ENCODE measurements at places on chromosomes 3 and 15.

- no peak for DNase-seq
These were observed 676.2 kb downstream of the NAALADL2 start for GRCh38 chr3:175535351-175535750.

GRCh38 chr3:72791161-72791560 is 57.1 kb downstream of the SHQ1 start:
- DNase-seq = no peak

- no peak for DNase-seq
These were observed 2.1 kb upstream of the PTPRG start for GRCh38 chr3:61559136-61559731.

GRCh38 chr3:184335661-184336546 is 1.5 kb upstream of the FAM131A start:
- DNase-seq = no peak

- DNase-seq = no peak
These were observed 113.7 kb downstream of the LRIG1 start for GRCh38 chr3:66386925-66387650.

GRCh38 chr15:77622209-77622933 is 10.3 kb downstream of the LINGO1 start:
- DNase-seq = no peak

GRCh38 chr15:91534976-91535375 is 318.5 kb upstream of the SLCO3A1 start:
- DNase-seq = no peak

- DNase-seq = no peak
These were observed 48.7 kb downstream of the SETMAR start for GRCh38 chr3:4351872-4352271.

DNA sequence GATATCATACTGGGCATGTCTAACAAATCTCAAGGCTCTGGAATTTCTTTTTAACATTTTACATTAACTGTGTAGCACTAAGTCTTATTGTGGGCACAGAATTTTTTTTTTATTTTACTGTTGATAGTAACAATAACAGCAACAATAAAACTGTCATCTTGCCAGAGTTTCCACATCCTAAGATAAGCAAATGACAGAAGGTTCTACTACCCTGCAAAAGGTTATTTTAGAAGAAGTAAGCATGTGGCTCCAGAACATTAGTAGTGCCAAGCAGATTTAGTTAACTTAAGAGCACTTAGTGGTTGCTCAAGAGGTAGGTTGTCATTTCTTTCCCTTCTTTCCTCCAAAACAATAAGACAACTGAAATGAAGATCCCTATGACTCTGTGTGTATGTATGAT is 743.0 kb upstream of the CBLB start:
- DNase-seq = no peak

- DNase-seq = peak; percentile 50
These were observed 58.7 kb downstream of the CHSY1 start for GRCh38 chr15:101193120-101193644.

- no peak for DNase-seq
These were observed 58.8 kb upstream of the GOLGA8A start for GRCh38 chr15:34496207-34496995.

DNA sequence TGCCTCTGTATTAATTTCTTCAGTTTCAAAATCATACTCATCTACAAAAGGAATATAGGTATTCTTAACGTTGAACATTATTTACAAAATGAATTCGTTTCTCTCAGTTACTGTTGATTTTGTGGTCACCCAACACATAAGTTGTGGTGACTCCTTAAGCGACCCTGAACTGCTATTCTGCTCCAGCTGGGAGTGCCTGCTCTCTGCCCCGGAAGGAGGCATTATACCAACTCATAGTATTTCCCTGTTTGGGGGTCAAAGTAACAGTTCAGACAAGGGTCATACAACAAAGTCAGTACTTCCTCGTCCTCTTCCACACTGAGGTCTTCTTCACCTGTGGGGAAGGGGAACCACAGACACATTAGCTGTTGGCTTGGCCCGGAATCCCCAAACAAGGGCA is 75.7 kb upstream of the FAM3D start:
- DNase-seq = no peak

- no peak for DNase-seq
These were observed 309.9 kb upstream of the THBS1 start for GRCh38 chr15:39270934-39271333.

GRCh38 chr15:67841513-67841762 is 1.6 kb upstream of the RNU6-1 start:
- no peak for DNase-seq

DNA sequence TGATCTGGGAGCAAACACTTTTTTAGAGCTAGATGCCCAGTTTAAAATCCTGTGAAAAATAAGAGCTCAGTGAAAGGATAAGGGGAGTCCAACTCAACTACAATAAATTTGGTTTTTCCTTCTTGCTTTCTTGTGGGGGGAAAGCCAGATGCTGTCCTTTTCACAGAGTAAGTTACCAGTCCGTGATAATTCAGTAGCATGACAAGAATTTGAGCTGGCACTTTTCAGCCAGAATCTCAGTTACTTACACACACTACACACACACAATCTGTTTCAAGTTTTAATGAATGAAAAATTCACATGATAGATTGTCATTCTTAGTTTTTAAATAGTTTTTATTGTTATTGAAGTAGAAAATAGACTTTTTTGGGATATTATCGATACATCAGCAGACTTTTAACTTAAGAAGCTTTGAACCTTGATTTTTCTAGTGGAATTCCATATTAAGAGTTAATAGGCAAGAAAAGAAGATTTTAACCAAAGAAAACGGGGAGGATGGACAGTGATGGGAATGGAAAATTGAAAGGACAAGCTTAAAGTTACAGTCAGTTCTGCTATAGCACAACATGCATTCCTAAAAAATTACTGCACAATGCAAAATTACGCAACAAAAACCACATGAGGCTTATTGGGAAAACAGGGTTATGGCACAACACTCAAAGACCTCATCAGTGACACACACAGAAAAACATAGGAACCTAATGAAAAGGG is 47.0 kb downstream of the PSMD6 start:
- no peak for DNase-seq

- no peak for DNase-seq
These were observed 64.2 kb upstream of the GLCE start for GRCh38 chr15:69096196-69096595.

GRCh38 chr15:65249641-65250040 is 37.0 kb downstream of the PARP16 start:
- no peak for DNase-seq

DNA sequence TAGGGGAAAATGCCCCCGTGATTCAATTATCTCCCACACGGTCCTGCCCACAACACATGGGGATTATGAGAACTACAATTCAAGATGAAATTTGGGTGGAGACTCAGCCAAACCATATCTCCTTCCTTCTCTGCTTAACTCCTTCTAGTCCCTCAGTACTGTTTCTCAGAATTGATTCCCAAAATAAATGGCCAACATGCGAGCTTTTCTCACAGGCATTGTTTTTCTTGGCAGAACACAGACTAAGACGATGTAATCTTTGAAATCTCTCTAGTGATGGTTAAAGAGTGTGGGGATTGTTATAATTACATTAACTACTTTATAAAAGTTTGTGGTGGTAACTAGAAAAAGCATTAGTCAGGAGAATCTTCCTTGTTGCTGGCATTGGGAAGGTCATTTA is 366.5 kb downstream of the LPP start:
- DNase-seq = no peak

DNA sequence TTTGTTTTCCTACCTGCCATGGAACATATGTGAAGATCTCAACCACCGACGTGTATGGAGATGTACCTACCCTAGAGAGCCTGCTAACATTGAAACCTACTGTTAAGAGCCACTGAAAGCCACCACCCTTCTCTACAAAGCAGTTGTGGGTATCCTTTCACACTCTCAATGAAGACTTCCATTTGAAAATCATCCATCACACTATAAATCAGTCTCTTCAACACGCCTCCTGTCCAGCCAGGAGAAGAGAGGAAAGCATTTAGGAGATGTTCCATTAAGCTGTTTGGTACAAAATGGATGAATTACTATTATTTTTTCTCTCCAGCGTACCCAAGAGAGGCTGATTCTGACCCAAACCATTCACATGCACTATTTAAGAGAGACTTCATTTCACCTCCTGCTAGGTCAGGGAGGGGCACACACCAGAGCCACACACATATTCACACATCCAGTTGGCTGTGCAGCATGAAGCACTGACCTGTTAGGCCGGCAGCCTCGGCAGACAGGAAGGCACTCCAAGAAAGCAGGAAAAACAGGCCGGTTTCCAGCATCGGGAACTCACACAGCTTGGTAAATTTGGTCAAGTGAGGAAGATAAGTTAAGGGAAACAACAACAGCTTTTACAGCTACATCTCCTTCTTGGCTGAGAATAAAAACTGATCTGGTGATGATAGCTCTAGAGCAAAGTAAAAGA is 274.5 kb downstream of the SLC9A9 start:
- no peak for DNase-seq

DNA sequence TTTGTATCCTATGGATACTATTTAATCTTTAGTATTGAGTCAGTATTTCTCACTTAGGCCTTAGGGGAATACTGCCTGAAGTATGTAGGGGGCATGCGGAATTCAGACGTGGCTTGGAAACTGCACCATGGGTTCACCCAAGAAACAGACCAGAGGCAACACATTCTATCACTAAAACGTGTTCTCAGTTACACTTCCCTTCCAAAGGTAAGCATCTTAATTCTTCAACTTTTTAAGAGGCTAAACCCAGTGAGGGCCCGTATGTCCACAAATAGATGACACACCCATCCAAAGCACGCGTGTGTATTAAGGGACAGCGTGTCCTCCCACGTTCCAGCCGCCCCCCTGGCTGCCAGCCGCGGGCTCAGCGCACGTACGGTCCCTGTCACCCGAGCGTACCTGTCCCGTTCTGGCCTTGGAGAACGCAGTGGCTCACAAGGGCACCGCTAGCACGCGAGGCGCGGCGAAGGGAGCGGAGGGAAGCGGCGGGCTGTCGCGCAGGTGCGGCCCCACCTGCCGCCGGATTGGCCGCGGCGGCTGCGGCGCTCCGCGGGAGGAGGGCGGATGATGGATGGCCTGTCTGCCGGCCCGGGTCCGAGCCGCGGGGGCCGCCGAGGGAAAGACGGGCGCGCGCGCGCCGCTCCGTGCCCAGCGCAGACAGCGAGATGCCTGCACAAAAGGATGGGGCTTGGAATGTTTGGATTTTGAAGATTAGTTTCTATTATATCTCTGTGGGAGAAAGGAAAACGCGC is 1003.9 kb upstream of the NR2F2 start:
- DNase-seq = no peak

- DNase-seq = no peak
These were observed 157.9 kb downstream of the FAM43A start for GRCh38 chr3:194843556-194843955.

- DNase-seq = no peak
These were observed 521.2 kb downstream of the FOXP1 start for GRCh38 chr3:71062037-71062932.

GRCh38 chr15:101110681-101111569 is 140.9 kb downstream of the CHSY1 start:
- no peak for DNase-seq

DNA sequence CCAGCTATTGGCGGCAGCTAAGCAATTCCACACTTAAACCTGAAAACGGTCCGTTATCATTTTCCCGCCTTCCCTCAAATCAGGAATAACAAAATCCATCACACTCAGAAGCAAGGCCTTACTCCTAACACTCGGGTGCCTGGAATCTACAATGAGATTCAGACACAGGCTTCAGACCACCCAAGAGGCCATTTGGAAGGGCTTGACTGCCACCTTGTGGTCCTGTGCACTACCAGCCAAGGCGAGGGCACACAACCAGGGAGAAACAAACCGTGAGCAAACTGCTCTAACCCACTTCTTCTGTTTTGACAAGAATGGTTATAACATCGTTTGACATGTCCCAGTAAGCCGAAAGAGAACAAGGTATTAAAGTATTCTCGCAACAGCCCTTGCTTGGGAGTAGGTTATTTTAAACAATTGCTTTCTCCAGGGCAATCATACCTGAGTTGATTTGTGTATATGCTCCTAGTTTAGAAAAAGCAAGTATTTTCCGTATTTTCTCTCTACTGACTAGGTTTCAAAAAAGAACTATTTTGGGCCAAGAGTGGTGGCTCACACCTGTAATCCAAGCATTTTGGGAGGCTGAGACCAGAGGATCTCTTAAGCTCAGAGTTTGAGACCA is 40.1 kb upstream of the TAFA4 start:
- DNase-seq = no peak

DNA sequence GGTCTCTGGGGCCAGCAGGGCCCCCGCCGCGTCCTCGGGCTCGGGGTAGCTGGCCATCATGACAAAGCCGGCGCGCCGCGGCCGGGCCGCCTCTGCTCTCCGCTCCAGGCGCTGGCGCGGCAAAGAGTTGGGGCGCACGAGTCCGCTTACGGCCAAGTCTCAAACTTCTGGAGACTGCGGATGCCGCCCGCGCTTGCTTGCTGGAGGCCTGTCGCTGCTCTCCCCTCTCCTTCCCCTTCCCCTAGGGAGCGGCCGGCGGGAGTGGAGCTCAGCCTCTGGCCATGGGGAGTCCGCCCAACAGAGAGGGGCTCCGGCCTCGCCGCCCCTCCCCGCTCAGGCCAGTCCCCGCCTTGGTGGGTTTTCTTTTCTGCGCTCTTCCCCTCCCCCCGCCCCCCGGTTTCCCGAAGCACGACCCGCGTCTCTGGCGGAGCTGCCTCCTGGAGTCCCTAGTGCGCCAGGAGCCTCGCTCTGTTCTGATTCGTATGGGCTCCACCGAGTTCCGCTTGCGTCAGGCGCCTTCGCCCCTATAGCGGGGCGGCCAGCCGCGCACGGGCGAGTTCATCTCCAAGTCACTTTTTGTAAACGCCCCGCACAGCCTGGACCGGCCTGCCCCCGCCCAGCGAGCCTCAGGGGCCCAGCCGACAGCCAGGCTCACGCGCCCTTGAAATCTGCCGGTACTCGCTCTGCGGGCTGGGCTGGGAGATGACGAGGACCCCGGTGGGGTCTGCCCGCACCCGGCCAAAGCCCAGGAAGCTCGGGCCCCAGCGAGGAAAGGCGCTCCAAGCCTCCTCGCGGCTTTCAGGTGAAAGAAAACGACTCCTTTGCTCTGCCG is at the start of the genes FOXL2 and FOXL2NB:
FOXL2 (minus strand) TSS at position 475 of the 832 bp plus-strand sequence; CDS start at position 60, 415 bp downstream.
FOXL2NB (plus strand) TSS at position 555 of the 832 bp plus-strand sequence; CDS start at position 703, 148 bp downstream.
- DNase-seq = no peak

- no peak for DNase-seq
These were observed 86.1 kb downstream of the TRAK1 start for GRCh38 chr3:42177068-42177800.

GRCh38 chr15:66069751-66070150 is 183.8 kb downstream of the MEGF11 start:
- DNase-seq = no peak

GRCh38 chr3:80159990-80160506 is 392.2 kb upstream of the ROBO1 start:
- no peak for DNase-seq

DNA sequence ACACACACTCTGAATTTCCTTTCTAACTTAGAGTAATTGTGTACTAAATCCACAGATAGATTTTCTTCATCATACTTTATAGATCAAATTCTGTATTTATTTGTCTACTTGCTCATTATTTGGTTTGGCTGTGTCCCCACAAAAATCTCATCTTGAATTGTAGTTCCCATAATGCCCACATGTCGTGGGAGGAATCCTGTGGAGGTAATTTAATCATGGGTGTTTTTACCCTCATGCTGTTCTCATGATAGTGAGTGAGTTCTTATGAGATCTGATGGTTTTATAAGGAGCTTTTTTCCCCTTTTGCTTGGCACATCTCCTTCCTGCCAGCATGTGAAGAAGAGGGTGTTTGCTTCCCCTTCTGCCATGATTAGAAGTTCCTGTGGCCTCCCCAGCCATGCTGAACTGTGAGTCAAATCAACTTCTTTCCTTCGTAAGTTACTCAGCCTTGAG is 198.3 kb upstream of the TGFBR2 start:
- no peak for DNase-seq
